ENCODE measurements at places on chromosomes 11 and 22. TPM values are rescaled to one million over a fixed set of nuclear protein-coding genes. Genes with fewer than 3 reads are reported as not detected.

The ART1 gene
- not detected for total RNA-seq

The C11orf52 gene
- total RNA-seq = not detected

The LUZP2 gene
- total RNA-seq = not detected

The APOA5 gene
- not detected for total RNA-seq

The UPK3A gene
- not detected for total RNA-seq

The C22orf23 gene
- total RNA-seq = 0.32 TPM

The F2 gene
- 2.2 TPM for total RNA-seq

The CRYBB3 gene
- not detected for total RNA-seq

The OR8D4 gene
- total RNA-seq = not detected

The MUC2 gene
- total RNA-seq = 0.11 TPM

The KRTAP5-10 gene
- total RNA-seq = not detected

The MGAT3 gene
- 0.81 TPM for total RNA-seq

The VSIG2 gene
- total RNA-seq = not detected
